Left cardiac atrium (tissue), 4 donors: ENCODE measurements at places on chromosomes 16 and 17.

GRCh38 chr17:81978524-81979298 lies 1.3 kb downstream of the ASPSCR1 start:
- no peak for DNase-seq

DNA sequence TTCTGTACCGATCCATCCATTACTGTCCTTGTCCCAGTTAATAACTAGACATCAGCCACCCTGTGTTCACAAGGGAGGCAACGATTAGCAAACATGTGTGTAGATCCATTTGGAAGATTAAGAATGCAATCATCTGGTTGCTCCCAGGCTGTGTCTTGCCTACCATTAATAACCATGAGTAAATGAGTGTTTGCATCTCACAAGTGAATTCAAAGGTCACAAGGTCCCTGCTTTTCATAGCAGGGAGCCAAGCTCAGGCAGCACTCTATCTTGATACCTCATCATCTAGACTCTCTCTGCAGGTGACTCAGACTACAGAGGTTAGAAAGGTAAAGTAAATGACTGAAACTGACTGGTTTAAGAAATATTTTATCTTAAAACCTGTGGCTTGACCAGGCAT lies 25.3 kb downstream of the VWA3A start:
- DNase-seq: no peak

GRCh38 chr16:59913666-59914065 lies 1179.5 kb upstream of the GOT2 start:
- no peak for DNase-seq

- DNase-seq: no peak
Observed at GRCh38 chr16:15665107-15665506, 15.1 kb downstream of the NDE1 start.

- DNase-seq: no peak
Observed at GRCh38 chr17:34242587-34243363, 12.3 kb upstream of the CCL2 start.

- DNase-seq: no peak
Observed at GRCh38 chr16:86227801-86228200, 282.5 kb upstream of the FOXF1 start.
